NCI-H2227 treated with DMSO at 0.1 percent for 48 hours (cell line): ENCODE measurements at places on chromosomes 6 and 20.

DNA sequence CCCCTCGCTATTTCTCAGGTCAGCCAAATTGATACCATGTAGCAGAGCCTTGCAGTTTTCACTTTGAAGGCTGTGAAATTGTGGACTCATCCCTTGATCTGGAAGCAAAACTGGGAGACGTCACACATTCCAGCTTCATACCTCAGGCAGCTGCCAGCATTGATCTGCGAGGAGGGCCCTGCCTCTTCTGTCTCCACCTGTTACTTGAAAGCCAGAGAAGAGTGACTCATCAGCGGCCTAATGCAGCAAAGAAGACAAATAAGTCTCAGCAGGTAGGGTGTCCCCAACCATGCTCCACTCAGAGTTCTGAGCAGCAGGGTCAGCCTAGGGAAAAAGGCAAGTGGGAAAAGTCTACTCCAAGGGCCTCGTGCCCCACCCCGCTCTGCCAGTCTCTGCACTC is 69.4 kb upstream of the BMP2 start:
- no peak for DNase-seq

GRCh38 chr6:18362058-18362561 is 25.0 kb upstream of the RNF144B start:
- DNase-seq: no peak

GRCh38 chr6:2020909-2021308 is 224.5 kb downstream of the GMDS start:
- no peak for DNase-seq

DNA sequence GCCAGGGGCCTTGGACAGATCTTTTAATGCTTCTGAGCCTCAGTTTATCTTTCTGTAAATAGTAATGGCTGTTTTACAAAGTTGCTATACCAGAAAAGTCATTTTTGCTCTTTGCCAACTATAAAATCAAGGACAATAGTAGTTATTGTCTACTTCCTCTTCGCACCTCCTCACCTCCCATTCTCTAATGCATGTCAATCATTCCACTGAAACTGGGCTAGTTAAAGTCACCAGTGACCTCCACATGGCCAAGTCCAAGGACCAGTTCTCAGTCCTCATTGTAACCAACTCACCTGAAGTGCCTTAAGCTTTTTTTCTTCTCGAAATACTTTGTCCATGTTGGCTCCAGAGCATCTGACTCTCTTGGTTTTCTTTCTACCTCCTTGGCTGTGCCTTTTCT is 51.2 kb downstream of the NCR2 start:
- DNase-seq: no peak

DNA sequence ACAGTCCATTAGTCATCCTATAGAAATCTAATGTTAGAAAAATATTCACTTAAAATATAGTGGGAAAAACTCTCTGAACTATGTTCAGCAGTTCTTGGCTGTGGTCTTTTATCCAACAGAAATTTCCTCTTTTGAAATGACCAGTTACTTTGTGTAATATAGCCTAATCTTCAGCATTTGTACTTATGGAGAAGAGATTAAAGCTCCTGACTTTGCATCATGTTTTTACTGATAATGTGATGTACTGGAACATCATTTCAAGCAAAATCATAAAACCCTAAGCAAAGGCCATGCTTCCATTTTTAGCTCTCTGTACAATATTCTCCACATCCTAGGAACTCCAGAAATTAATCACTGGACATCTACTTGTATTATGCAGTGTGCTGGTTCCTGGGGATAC is 430.8 kb upstream of the RUNX2 start:
- no peak for DNase-seq

- no peak for DNase-seq
Observed at GRCh38 chr6:13398069-13398381, 69.7 kb upstream of the TBC1D7 start.

DNA sequence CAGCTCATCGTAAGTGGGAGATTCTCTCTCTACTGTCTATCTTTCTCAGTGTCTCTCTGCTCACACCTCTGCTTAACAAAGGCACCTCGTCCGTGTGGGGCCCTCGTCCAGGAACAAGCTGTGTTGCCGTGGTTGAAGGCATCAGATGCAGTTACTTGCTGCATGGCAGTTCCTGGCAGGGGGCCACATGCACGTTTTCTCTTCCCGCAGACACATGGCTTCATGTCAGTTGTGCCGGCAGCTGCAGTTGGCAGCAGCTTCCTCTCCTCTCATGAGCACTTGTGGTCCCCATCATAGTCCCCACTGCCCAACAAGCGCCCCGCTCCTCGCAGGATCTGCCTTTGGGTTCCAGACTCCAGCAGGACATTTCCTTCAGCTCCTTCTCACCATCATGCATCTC is 7.1 kb upstream of the AFDN start:
- DNase-seq: no peak

- DNase-seq: no peak
Observed at GRCh38 chr6:91796603-91797002, 1209.7 kb upstream of the MAP3K7 start.
